AG08395 (cell line): ENCODE measurements at places on chromosomes 4 and X.

- no peak for DNase-seq
Observed at GRCh38 chrX:70672326-70672725, 227.7 kb downstream of the DLG3 start.

GRCh38 chr4:3491681-3492405 lies 28.7 kb downstream of the DOK7 start:
- DNase-seq: peak; percentile 69

DNA sequence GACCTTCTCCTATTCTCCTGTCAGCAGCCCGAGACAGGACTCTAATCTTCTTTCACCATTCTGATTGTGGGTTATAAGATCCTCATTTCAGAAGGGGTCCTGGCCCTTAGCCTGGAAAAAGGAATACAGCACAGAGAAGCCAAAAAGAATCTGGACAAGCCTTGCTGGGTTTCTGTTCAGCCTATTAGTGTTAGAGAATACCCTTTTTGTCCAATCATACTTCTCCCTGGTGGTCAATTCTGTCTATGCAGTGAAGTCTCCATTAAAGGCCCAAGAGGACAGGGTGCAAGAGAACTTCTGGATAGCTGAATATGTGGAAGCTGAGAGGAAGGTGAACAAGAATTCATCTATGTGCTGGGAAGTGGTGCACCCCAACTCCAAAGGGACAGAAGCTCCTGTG lies 105.7 kb upstream of the AGA start:
- DNase-seq: no peak

- DNase-seq: no peak
Observed at GRCh38 chr4:3869174-3869572, 103.0 kb downstream of the ADRA2C start.

DNA sequence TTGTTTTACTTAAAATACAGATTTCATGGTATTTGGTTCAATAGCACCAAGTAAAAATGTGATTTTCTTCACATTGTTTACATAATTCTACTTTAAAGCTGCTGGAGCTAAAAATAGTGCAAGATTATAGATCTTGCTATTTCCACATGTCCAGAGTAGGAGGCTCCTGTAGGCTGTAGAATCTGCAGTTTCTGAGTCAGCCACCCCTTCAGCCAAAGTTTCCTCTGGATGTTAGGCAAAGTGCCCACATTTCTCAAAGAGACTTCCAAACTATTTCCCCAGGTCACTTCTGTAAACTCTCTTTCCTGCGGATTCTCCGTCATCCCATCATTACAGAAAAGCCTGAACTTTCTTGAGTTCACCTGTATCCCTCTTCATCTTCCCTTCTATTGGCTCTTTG lies 342.5 kb upstream of the FSTL5 start:
- DNase-seq: no peak

DNA sequence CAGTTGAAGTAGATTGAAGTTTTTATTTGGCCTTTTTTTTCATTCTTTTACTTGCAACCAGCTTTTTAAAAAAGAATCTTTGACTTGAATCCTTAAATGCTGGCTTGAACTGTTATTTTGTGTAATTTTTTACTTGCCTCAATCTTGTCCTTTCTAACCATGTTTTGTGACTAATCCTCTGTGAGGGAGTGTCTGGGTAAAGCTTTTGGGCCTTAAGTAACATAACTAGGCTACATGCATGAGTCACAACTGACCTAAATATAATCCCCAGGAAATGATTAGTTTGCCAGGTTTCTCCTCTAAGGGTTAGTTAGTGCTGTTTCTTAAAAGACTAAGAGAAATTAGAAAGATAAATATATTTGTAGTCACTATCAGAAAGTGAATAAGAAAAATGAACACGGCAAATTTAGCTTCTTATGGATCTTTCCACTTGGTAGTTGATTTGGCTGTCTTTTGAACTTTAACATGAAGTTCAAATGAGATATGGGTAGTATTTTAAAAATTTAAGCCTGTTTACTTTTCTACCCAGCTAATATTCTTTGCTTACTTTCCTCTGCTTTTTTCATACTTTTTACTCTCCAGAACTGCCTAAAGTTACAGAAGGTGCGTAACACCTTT lies 13.0 kb downstream of the EXOC1 start:
- peak; percentile 78 for DNase-seq

DNA sequence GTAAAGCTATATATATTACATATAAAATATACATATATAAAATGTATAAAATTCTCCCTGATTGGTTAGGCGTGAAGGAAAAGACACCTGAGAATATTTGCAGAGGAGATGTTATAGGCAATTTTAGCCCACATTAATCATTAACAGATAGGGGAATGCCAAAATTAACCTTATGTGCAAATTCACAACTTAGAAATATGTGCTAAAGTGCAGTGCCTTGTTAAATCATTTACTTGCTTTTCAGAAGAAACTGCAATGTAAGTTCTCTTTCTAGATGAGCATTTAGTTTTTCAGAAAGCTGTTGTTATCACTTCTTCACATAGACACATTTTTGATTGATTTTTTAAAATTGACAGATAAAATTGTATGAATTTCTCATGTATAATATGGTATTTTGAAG lies 5.6 kb downstream of the TASL start:
- DNase-seq: no peak

DNA sequence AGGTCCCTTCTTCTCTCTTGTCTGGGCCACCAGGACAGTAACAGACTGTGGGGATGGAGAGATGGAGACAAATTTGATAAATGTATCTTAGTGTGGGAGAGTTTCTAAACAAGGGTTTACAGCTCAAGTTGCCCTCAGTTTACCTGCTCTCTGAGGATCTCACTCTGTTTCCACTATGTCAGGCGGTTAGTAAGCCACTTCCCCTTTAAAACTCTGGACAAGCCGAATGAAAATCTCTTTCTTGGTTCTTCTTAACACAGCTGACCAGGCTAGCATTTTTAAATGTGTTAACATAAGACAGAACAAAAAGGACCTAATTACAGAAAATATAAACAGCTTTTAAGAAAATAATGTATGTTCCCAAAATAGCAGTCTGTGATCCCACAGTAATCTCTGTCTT lies 2.9 kb upstream of the SCARB2 start:
- DNase-seq: no peak

- no peak for DNase-seq
Observed at GRCh38 chrX:111492085-111492484, 19.4 kb upstream of the SERTM2 start.

- DNase-seq: no peak
Observed at GRCh38 chr4:143288171-143288570, 48.5 kb upstream of the GAB1 start.

DNA sequence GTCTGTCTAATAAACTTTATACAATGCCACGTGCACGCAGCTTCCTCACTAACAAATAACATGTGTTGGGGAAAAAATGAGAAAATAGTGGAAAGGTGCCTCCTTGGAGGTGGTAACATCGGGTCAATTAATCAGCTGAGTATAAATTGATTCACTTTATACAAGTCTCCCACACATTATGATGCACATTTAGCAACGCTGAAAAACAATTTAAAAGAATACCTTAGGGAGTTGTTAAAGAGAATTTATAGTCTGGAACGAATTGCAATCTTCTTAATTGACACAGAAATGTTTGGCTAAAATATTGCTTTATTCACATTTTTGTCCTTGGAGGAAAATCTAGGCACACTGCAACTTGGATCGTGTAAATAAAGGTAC lies 84.2 kb downstream of the HPRT1 start:
- no peak for DNase-seq

DNA sequence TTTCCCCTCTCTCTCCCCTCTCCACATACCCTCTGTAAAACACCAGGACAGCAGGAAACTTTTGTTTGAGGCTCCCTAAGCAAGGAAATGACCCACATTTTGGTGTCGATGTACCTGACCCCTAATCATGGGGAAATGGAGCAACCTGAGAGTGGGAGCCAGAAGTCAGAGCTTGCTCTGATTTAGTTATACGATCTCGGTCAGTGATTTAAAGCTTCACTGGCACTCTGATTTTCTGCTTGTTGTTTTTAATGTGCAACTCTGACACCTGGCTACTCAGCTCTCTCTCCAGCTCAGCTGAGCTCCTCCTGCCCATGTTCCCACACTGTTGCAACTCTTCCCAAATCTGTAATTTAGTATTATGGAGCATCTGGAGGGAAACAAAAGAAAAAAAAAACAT lies 408.6 kb downstream of the ADAM29 start:
- DNase-seq: no peak

GRCh38 chr4:169410839-169411770 lies 140.3 kb upstream of the SH3RF1 start:
- DNase-seq: peak; percentile 58

GRCh38 chr4:62709618-62710252 lies 1509.6 kb downstream of the ADGRL3 start:
- no peak for DNase-seq

GRCh38 chr4:105346869-105347268 lies 127.0 kb downstream of the PPA2 start:
- no peak for DNase-seq

DNA sequence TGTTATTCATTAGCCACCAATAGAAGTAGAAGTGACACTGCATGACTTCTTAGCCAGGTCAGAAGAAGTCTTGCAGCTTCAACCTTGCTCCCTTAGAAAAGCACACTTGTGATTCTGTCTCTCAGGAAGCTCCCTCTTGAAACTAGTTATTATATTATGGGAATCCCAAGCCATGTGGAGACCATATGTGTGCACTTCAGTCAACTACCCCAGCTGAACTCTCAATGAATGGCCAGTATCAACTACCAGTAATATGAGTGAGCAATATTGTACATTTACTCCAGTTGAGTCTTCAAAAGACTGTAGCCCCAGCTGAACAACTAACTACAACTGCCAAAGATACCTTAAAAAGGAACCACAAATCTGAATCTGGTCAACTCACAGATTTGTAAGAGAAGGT lies 77.1 kb upstream of the GABRA3 start:
- no peak for DNase-seq

GRCh38 chr4:101014417-101014816 lies 332.9 kb downstream of the PPP3CA start:
- DNase-seq: no peak

- no peak for DNase-seq
Observed at GRCh38 chrX:67523002-67523681, 20.7 kb upstream of the AR start.

DNA sequence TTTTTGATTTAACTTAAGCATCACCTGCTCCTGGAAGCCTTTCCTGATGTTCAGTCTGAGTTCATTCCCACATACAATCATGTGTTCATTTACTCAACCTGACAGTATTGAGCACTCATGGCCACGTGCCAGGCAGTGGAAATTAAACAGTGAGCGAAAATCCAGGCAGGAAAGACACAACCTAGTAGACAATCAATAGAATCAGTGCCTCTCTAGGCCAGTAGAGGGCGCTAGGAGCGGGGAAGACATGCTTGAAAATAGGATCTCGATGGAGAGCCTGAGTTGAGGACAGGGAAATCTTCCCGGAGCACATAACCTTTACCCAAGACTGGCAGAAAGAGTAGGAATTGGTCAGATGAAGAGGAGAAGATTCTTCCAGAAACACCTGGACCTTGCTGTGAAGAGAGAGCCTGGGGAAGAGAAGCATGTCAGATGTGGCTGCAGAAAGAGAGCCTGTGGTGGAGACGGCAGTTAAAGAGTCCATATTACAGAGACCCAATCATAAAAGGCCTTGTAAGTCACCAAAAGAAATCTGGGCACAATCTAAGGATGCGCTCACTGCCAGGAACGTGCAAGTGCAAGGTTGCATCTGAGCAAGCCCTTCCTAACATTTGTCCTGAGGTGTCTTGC lies 103.5 kb downstream of the LDB2 start:
- DNase-seq: peak; percentile 55
